Stimulated activated CD8-positive, alpha-beta memory T cell treated with anti-CD3 and anti-CD28 coated beads, Interleukin-7, amount 100 ng/mL, for 24 hours (primary cell): ENCODE measurements at places on chromosomes 1 and 21.
A peak's percentile ranks its signal among the peaks of the same experiment; 100 is the strongest.

- DNase-seq, result no peak
These were observed 42.4 kb downstream of the ABL2 start for GRCh38 chr1:179187043-179187442.

DNA sequence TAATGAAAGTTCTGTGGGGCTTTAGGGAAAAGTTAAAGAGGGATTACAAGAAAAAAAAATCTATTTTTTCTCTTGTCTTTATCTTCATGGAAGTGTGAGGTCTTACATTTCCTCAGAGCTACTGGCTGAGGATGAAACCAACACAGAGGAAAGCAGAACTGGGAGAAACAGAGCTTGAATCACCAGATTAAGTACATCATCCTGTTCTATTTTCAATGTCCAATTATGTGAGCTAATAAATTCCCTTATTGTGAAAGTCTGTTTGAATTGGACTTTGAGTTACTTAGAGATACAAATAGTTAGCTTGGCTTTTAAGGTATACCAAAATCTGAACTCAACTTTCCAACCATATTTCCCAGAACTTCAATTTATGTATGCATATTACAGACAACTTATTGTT, 69.2 kb downstream of the LPGAT1 start:
- no peak for DNase-seq

- DNase-seq, result no peak
These were observed 8.7 kb downstream of the ADAMTS1 start for GRCh38 chr21:26836528-26836927.

GRCh38 chr1:155120253-155120652, 7.4 kb upstream of the EFNA1 start:
- DNase-seq, result no peak

DNA sequence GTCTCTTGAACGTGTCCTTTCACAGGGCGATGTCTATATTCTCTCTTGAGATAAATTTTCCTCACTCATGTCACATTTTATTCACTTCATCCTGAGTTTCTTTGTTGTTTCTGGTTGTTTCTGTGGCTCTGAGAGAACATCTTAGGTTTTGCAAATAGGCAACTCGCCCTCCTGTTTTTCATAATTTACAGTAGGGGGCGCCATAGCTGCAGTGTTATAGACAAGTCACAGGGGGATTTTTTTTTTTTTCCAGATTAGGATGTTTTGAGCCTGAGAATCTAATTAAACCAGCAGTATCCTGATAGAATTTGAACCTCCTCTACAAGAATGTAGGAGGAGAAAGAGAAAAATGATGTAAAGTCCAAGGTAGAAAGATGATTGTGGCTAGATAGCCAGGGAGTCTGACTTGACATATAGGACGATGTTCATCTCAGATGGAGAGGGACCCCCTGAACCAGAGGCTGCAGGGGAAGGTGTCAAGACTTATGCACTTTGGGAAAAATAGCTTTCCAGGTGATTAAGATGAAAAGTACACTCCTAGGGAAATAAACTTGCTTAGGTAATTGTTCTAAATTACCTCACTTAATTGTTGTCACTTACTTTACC, 76.3 kb downstream of the ZP4 start:
- no peak for DNase-seq

GRCh38 chr1:47777322-47777721, 219.9 kb downstream of the TRABD2B start:
- no peak for DNase-seq

DNA sequence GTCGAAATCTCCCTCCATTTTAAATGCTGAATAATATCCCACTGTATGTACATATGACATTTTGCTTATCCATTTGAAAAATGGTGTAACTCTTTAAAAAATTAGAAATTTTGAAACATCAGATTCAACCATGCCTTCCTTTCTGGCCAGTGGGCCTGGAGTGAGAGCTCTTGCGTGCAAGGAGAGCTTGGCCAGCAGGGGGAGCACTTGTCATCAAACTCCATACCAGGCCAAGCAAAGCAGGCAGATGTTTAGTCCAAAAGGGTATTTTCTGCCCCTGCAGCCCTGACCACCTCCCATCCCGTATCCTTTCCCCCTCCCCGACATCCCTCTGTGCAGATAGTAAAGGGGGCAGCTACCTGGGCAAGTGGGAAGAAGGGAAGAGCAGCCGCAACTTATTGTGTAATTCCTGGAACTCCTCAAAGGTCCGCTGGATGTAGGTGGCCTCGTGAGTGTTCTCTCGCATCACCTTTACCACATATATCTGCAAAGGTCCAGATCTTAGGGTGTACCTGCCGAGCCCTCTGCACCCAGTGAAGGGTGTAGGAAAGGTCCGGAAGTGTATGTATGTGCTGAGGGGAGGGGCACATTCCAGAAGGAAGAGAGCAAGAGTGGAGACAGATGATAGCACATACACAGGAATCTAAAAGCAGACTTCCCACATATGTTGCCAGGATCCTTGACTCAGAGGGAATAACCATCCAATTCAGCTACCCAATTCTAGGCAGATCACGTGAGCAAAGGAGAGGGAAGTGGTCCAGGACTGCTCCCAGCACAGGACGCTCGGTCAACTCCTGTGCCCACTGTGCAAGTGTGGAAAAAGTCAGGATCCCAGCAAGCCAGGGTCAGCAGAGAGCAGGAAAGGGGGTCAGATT, 19.9 kb upstream of the PPP1R15B start:
- peak; percentile 72 for DNase-seq

GRCh38 chr1:160309571-160309970, 24.6 kb upstream of the PEX19 start:
- DNase-seq, result no peak

DNA sequence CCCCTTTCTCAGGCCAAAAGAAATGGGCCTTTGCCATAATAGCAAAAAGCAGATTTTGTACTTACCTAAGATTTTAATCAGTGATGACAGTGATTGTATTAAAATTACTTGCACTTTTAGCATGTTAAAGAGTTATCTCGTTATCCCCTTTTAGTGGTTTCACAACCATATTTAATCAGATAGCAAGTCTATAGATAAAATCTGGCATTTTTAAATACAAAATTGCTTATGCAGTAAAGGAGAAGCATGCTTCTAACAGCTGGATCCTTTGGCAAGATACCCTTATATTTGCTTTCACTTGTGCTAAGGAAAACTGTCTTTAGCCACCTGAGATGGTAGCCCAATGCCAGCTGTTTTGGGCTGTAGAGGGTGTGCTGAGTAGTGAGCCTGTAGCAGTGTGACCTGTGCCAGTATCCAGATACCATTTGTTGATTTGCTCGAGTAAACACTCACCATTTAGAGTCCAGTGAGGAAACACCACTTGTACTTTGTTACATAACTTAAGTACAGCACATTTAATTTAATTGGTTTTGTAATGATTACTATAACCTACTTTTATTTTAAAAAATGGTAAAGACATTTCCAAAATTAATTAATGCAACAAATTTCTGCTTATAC, 314.4 kb upstream of the ZP4 start:
- DNase-seq, result no peak

DNA sequence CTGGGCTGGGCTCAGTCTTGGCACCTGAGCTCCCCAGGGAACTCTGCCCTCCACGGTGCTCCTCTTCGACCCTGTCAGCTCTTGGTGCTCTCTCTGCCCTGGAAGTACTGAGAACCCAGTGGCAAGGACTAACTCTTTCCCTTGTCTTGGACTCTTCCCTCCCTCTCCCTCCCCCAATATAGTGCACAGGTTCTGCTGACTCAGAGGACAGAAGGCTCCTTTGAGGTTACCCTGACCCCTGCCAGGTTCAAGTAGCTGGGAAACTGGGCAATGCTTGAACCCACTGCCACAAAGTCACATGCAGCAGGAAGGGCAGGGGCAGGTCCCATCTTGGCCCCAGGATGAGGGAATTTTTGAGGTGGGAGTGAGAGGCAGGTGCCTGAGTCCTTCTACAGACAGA, 20.3 kb downstream of the KCNQ4 start:
- no peak for DNase-seq

DNA sequence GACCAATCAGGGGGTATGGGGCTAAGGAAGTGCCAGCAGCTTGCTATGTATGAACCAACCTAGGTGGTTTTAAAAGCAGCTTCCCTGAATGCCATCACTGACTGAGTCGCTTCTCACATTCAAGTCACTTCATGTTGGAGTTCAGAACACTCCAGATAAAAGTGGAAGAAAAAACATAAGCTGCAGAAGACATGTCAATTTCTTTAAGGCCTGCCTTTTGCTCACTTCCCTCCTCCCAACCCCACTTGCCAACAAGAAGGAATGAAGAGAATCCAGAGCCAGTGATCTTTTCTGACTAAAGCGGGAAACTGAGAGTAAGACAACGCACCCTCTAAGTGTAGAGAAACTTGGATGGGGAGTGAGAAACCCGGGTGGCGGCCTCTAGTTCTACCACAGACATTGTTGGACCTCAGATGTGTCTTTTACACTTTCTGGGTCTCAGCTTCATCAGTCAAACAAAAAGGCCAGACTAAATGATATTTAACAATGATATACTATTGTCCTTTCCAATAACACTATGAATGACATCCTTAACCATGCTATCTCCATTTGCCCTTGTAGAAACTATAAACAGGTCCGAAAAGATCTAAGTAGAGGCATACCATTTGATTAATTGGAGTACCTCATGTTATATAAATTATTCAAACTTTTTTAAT, 54.1 kb downstream of the LUZP1 start:
- no peak for DNase-seq

DNA sequence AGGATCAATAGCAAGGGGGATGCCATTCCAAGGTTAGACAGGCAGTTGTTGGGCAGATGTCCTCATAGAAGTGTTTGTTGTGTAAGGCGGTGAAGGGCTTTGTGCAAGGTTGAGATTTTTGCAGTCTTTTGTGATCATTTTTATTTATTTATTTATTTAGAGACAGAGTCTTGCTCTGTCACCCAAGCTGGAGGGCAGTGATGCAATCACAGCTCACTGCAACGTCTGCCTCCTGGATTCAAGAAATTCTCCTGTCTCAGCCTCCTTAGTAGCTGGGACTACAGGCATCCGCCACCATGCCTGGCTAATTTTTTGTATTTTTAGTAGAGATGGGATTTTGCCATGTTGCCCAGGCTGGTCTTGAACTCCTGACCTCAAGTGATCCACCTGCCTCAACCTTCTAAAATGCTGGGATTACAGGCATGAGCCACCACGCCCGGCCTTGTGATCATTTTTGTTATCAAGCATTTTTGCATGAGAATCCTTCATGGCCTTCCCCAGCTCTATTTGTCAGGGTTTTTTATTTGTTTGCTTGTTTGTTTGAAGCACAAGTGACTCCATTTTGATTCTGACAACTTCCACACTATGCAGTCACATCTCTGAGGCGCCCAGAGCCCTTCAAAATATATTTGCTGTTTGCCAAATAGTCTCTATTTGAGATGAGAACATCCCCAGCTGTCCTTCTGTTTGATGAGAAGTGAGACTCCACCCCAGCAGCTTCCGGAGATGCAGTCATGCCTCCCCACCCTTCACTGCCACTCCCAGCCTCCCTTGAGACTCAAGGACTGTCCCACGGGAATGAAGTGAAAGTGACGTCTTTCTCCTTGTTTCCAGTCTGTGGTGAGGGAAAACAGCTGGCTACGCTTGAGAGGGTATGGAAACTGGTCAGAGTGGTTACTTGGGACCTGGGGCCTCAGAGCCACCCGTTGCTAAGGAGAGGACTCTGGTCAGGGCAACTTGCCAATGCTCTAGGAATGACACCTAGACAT, 38.0 kb downstream of the TMEM50B start:
- DNase-seq, result no peak

DNA sequence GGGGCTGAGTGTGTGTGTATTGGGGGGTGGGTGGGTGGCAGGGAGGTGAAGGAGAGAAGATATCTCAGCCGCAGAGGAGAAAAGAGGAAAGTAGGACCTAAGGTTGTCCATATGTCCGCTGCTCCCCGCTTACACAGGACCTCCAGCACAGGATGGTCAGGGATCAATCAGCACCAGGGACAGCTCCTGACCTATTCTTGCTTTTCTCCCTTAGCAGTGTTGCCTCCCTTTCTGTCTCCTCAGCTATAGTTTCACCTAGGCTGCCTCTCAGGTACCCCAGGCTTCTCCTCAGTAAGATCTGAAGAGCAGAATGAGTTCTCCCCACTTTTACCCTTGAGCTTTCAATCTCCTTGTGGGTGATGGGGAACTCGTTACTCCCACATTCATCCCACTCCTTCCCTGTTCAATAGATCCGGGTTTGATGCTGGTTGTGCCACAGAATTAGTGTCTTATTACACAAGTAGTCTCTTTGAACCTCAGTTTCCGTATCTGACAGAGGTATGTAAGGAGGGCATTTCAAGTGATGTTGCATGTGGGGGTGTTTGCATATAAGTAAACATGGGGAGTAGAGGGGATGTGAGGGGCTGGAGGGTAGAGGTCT, 1.4 kb upstream of the DPH2 start:
- no peak for DNase-seq

DNA sequence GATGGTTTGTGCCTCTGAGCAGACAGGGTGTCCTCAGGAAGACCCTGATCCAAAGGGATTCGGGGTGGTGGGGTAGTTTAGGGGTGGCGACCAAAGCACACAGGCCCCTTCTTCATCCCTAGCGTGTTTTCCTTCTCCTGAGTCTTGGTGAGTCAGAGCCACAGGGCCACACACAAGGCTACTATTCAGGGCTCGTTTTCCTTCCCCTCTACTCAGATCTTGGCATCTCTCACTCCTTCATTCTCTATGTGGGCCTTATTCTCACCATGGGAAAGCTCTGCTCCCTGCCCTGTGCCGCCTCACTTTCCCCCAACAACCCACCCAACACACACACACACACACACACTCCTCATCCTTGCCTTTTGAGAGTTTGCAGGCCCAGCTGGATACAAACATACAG, 43.6 kb upstream of the WNT2B start:
- no peak for DNase-seq

- DNase-seq, result no peak
These were observed 1.0 kb upstream of the MCOLN2 start for GRCh38 chr1:84997667-84998600.

DNA sequence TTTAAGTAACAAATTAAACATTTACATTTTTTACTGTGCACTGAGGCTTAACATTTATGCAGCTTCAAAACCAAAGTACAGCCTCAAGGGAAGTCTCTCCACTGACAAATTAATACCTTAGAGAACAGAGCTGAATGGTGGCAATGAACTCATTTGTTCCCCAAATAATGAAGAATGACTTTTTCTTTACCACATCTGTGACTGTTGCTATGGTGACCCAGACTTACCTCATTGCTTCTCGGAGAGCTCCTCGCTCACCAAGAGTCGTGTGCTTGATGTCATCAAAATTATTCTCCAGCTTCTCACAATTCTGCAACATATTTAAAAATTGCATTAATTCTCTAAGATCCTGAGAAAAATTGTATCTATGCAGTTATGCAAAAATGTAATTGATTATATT, 92.9 kb downstream of the DPYD start:
- no peak for DNase-seq

- DNase-seq, result no peak
These were observed 111.4 kb upstream of the ARTN start for GRCh38 chr1:43822040-43822690.
